ENCODE measurements at places on chromosomes 16 and 17. TPM values are rescaled to one million over a fixed set of nuclear protein-coding genes. Genes with fewer than 3 reads are reported as not detected.

LPO gene
- not detected for total RNA-seq

DNA sequence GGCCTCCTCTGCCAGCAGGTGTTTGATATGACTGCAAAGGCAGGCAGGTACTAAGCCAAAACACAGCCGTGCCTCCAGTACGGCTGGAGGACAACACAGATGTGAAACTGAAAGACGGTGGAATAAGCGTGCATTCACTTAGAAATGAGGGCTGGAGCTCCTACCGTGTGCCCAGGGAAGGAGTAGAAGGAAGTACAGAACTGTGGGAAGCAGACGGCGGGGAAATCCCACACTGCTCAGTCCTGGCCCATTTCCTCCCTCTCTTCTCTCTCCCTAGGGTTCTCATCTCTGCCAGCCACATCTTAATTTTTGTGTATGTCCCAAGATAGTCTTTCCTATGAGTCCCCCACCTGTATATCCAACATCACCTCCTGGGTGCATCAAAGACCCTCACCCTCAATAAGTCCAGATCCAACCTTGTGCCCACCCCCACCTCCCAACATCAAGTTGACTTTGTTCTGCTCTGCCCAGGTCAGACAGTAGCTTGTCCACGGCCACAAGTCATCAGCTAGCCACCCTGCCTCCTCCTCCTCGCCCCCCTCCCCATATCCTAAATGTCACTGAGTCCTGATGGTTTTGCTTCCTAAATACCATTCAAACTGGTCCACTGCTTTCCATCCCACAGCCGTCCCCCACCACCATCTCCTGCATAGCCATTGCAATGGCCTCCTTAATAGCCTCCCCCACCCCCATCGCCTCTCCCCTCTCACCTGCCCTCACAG, 77.1 kb upstream of the RPL38 start:
- no peaks in the 10 kb centered on the region for H3K36me3 ChIP-seq
- peaks cover 17% of the 10 kb centered on the region for H3K27me3 ChIP-seq
- no peak for DNase-seq
- no peak overlapping the region for H3K4me3 ChIP-seq
- H3K27ac ChIP-seq: no peak overlapping the region
- no peaks in the 10 kb centered on the region for H3K4me1 ChIP-seq

DNA sequence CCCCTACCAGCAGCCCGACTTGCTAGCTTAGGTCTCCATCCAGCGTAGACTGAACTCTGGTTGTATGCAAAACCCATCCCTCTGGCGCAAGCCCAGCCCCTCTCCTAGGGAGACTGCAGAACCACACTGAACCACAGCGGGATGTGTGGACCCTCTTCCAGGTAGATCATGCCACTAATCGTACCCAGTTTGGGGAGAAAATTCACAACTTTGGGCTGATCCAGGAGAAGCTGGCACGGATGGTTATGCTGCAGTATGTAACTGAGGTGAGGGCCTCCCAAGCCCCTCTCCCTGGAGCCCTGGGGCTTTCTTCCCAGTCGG, 3.2 kb downstream of the ACADVL start:
- DNase-seq: no peak
- H3K27ac ChIP-seq: no peak overlapping the region
- H3K27me3 ChIP-seq: no peaks in the 10 kb centered on the region
- H3K4me3 ChIP-seq: no peak overlapping the region
- H3K4me1 ChIP-seq: peaks cover 33% of the 10 kb centered on the region

DNA sequence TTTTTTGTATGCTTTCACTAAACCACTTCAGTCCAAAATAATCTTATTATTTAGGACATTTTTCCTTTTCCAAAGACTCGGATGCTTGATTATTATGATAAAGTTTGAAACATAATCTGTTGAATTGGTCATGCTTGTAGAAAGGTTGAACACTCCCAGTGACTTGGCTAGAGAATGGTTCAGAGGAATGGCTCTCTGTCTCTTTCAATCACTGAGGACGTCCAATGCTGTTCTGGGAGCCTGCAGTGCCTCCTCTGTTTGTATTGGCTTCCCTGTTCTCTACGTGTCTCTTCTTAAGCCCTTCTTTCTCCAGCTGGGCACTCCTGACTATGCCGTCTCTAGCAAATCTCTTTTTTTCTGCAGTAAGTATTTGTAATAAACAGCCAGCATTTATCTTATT, 369.0 kb upstream of the DYNLRB2 start:
- no peak for DNase-seq
- H3K27me3 ChIP-seq: peaks cover 2% of the 10 kb centered on the region
- H3K4me1 ChIP-seq: no peaks in the 10 kb centered on the region

DNA sequence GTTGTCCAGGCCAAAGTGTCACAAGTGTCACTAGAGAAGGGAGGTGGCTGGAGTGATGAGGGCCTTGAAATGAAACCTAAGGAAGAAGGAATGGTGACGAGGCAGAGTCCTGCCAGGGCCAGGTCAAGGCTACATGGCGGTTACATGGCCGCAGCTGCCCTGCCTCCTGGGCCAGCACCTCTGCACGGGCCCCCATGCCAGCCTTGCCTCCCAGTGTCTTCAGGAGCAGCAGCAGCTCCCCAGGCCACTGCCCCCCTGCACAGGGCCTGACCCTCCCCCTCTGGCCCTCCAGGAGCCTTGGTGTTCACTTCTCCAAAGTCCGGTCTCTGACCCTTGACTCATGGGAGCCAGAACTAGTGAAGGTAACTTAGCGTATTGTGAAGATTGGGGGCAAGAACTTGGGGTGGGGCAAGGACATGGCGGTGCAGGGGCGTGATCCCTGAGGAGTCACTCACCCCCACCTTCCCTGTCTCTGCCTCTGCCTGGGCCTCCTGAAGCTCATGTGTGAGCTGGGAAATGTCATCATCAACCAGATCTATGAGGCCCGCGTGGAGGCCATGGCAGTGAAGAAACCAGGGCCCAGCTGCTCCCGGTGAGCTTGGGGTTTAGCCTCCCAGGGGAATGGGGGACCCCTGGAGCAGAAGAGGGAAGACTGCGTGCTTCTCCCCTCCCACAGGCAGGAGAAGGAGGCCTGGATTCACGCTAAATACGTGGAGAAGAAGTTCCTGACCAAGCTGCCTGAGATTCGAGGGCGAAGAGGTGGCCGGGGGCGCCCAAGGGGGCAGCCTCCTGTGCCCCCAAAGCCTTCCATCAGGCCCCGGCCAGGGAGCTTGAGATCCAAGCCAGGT, 4.1 kb upstream of the KCTD11 start:
- H3K27ac ChIP-seq: no peak overlapping the region
- DNase-seq: no peak
- no peaks in the 10 kb centered on the region for H3K27me3 ChIP-seq
- peaks cover 27% of the 10 kb centered on the region for H3K4me1 ChIP-seq
